ENCODE measurements at places on chromosomes 16 and 17. TPM values are rescaled to one million over a fixed set of nuclear protein-coding genes. Genes with fewer than 3 reads are reported as not detected.

The CD300E gene
- polyA plus RNA-seq = 0.31 TPM

- DNase-seq = no peak
Observed at GRCh38 chr17:41614098-41614497, 1.5 kb upstream of the KRT16 start.

The SDR42E2 gene
- polyA plus RNA-seq = not detected

The ZG16 gene
- polyA plus RNA-seq = not detected

The EZH1 gene
- 33.4 TPM for polyA plus RNA-seq

GRCh38 chr17:14270508-14270907, 30.4 kb upstream of the HS3ST3B1 start:
- no peak for DNase-seq

The RUNDC3A gene
- 1.8 TPM for polyA plus RNA-seq

The ARHGAP23 gene
- 45.5 TPM for polyA plus RNA-seq

The KRTAP29-1 gene
- not detected for polyA plus RNA-seq
